ENCODE measurements at places on chromosomes 3 and 15. TPM values are rescaled to one million over a fixed set of nuclear protein-coding genes. Genes with fewer than 3 reads are reported as not detected.
A peak's percentile ranks its signal among the peaks of the same experiment; 100 is the strongest.

The C2CD4B gene
- not detected for total RNA-seq

The ZKSCAN7 gene
- total RNA-seq = 5.8 TPM

The TRAK1 gene
- total RNA-seq = 15.4 TPM

The CFAP44 gene
- total RNA-seq = 1.6 TPM

- peak; percentile 45 for DNase-seq
Measured at GRCh38 chr3:132346841-132347736, 29.9 kb downstream of the ACP3 start.

GRCh38 chr3:7543294-7543880, 682.5 kb downstream of the GRM7 start:
- DNase-seq = no peak

DNA sequence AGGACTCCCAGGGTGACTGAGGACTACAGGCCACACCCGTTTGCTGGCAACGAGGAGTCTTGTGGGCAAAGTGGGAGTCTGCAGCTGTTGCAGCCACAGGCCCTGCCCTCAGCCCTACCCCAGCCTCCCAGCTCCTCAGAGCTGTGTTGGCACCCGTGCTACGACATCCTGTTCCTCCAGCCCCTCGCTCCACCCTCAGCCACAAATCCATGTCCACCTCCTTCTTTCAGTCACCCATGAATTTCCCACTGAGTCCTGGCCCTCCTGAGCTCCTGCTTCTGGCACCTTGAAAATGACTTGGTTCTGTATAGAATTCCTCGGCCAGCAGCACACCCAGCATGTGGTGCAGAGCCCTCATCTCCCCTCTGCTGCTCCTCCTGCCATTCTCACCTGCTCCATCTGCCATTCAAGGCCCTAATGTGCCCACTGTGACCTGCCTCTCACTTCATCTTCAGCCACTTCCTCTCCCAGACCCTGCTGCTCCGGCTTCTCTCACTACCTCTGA, 20.9 kb upstream of the VILL start:
- no peak for DNase-seq

- no peak for DNase-seq
Measured at GRCh38 chr15:73389971-73390544, 21.3 kb upstream of the HCN4 start.

DNA sequence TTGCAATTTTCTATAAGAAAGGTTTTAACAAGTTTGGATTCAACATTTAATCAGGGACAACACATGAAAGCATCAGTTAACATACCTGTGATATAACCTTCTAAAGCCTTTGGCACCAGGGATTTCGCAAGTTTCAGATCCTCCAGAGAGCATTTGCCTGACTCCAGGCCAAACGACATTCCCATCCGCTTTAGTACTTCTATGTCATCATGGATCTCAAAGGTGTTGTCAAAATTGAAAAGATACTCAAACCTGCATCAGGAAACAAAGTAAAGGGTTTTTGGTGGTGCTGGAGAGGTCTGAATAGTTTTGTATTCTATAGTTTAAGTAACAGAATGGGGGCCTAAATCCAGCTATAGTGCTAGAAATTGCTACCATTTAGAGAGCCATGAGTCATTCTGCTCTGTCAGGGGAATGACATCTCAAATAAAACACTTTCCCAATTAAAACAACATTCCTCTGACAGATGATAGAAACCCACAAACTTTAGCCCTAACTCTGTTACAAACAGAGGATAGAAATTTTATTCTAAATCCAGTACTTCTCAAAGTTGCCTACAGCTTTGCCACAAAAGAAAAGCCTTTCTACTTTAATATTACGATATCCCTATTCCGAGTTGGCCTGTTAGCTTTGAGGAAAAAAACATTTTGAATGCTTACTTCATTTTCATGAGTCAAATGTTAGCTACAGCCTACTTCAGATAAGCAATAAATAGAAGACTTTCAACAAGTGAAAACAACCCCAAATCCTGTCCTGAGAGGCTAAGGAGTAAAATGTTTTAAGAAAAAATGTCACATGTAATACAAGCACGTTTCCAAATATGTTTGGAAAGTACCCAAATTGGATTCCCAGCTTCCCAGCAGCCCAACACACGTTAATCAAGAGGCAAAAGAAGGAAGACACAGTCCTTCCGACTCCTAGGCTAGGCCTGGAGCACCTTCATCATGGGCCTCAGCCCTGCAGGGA, 83.4 kb downstream of the ATP1B3 start:
- DNase-seq = peak; percentile 82
